Activated effector memory CD4-positive, alpha-beta T cell treated with Interleukin-2 at 50 U/mL for 16 hours (primary cell): ENCODE measurements at places on chromosomes 13 and 19.

DNA sequence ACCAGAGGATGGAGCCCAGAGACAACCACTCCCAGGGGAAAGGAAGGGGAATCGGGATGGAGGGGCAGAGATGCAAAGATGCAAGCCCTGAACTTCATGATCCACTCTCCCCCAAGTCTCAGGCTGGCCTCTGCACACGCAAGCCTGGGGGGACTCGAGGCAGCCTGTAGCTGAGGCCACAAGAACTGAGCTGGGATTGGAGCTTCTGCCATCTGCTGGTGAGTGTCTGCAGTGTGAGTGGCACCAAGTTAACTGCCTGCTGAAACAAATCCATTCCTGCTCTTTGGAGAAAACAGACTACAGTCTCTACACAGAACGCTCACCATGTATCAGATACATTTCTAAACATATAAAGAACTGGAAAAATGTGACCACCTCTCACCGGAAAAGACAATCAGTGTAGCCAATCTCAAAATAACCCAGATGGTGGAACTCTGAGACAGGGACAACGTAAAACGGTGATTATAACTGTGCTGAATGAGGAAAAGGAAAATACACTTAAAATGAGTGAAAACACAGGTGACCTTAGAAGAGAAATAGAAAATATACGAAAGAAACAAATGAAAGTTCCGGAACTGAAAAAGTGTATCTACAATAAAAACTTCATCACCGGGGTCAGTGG is 62.1 kb downstream of the KLF2 start:
- DNase-seq: peak; percentile 47

GRCh38 chr19:13817018-13817614 is 21.9 kb downstream of the ZSWIM4 start:
- no peak for DNase-seq

GRCh38 chr13:50537029-50537428 is 306.5 kb downstream of the DLEU7 start:
- DNase-seq: no peak

DNA sequence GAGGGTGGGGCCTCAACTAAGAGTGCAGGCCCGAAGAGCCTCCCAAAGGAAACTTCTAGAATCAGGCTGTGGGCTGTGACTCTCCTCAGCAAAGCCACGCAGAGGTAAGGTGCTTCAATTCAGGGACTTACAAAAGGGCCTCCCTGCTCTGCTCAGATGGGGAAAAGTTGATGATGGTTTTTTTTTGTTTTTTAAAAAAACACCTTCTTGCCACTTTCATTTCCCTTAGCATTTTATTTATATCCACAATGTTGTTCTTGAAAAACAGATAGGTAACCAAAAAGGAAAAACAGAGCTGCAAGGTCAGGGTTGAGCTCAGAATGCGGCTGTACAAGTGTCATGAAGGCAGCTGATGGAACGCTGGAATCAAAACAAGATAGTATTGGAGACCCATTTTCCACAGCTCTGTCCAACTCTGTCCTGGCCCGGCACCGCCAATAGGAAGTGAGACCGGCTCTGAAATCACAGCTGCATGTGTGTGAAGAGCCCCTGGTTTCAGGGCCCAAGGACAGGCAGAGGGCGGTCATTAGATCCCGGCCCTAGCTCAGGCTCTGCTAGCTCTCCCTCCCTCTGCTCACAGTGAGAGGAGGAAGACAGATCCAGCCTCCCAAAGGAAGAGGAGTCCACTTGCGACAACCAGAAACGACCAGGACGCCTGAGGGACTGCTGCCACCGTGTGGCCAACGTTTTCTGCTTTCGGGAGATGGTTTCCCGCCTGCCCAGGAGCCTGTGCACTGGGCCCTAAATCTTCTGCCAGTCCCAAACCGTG is 58.3 kb downstream of the KLF2 start:
- DNase-seq: peak; percentile 77

GRCh38 chr19:34332027-34332760 is 32.8 kb upstream of the GPI start:
- DNase-seq: no peak

- no peak for DNase-seq
These were observed 28.0 kb downstream of the SH3GL1 start for GRCh38 chr19:4372165-4373012.

GRCh38 chr13:48476686-48477085 is 56.2 kb downstream of the RCBTB2 start:
- DNase-seq: no peak

DNA sequence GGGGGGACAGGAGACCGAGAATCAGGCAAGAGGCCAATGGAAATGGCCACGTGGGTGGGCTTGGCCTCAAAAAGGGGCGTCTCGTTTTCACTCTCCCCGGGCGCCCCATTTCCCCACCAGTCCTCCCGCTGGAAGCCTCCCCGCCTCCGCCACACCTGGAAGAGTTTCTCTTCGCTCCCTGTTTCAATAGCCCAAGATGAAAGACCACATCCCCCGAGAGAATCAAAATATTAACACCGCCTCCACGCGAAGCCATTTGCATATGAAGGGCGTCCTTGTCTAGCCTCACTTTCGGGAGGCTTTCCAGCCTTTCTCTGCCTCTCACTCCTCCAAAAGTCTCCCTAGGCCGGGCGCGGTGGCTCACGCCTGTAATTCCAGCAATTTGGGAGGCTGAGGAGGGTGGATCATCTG is 691 bp upstream of the OLFM2 start:
- no peak for DNase-seq

- no peak for DNase-seq
These were observed 227.4 kb downstream of the DLEU7 start for GRCh38 chr13:50616101-50616500.

GRCh38 chr19:17981611-17982010 is 14.7 kb downstream of the KCNN1 start:
- no peak for DNase-seq

DNA sequence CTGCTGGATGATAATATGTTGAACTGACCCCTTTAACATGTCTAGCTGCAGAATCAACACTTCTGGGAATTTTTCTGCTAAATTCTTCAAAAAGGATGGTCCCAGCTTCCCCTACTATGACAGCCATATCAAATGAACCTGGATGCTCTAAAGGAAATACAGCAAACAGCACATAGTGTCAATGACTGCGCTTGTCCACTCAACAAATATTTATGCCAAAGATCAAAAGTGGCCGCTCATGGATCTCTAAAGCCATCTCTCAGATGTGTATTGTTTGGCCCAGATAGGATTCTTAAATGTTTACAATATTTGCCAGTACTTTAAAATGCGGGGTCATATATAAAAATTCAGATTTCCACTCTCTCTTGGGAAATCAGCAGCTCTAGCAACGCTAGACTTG is 3.3 kb downstream of the TBC1D4 start:
- no peak for DNase-seq

DNA sequence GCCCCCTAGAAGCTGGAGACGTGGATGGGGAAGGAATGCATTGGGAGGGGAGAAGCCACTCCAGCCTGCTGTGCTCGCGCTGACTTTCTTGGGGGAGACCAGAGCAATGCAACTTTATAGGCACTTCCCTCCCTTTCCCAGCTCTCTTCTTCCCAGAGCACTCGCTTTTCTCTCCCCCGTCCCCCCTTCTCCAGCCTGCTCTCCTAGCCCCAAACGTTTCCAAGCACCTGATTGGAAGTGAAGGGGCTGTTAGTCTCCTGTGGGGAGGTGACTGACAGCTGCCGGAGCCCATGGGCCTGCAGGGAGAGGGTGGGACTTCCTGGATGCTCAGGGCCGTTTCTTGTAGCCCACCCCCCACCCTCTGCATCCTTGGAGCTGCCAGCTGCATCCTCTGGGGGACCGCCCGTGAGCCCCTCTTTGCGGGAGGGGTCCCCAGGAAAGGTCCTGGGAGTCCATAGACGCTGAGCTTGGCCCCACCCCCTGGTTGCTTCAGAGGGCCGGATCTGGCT is 2.5 kb downstream of the HDGFL2 start:
- DNase-seq: no peak

DNA sequence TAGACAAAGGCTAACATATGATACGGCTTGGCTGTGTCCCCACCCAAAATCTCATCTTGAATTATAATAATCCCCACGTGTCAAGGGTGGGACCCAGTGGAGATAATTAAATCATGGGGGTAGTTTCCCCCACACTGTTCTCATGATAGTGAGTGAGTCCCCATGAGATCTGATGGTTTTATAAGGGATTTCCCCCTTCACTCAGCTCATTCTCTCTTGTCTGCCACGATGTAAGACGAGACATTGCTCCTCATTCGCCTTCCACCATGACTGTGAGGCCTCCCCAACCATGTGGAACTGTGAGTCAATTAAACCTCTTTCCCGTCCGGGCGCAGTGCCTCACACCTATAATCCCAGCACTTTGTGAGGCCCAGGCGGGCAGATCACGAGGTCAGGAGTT is 143.5 kb downstream of the RXFP2 start:
- DNase-seq: no peak

DNA sequence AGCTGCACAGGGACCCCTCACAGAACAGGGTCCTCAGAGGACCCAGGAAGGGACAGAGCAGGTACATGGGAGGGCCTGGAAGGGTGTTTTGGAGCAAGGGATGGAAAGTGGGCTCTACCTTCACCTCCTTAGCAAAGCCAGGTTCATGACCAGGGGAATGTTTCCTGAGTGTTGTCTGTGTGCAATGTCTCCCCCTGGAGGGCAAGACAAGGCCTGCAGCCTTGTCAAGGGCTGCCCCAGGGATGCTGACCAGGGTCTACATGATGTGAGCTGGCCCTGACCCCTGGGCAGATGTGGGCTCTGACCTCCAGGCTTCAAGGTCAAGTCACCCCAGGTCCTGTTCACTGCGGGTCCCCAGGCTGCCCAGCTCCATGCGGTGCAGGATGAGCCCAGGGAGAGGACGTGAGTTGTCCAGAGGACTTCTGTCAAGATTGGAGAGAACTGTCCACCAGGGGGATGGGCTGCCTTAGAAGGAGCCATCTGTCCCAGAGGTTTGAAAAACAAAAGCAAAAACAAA is 1.0 kb upstream of the CEACAM1 start:
- DNase-seq: peak; percentile 56

GRCh38 chr13:113954046-113954835 is 19.6 kb downstream of the C13orf46 start:
- DNase-seq: no peak

DNA sequence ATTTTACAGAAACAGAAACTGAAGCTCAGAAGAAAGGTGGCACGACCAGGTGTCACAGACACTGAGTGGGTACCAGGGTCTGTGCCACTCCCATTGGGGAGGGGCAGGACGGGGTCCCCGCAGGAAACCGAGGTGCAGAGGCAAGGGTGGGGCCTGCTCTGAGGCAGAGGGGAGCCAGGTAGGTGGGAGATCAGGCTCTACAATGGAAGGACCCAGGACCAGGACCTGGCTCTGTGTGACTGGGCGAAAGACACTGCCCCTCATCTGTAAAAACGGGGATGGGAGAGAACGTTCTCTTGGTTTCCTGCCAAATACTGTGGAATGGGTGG is 2.8 kb downstream of the PTGIR start:
- no peak for DNase-seq

DNA sequence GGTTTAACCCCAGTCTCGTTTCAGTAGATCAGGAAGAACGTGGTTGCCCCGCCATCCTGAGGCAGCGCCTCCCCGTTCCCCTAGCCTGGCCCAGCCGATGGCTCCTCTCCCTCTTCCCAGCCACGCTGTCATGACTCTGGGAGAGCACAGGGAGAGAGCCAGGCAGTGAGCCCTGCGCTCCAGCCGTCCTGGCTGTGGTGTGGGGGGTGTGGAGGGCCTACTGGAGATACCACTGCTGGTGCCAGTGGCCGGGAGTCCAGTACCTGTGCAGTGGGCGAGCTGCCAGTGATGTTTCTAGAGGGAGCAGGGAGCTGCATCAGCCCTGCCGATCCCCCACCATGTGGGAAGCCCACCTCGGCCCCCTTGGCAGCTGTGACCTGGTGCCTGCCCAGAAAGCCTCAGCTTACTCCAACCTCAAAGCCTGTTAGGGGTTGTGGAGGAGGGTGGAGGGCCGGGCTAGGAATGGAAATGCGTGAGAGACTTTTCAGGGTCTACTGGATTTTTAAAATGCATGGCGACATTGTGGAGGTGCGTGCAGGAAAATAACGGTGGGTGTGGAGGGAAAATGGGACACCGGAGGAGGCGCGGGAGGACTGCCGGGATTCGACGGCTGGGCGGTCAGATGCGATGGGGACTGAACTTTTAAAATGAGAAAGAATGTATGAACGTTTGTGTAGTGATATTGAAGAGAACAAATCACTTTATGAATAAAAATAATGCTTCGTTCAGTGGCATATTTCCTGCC is 4.9 kb downstream of the TEX29 start:
- no peak for DNase-seq

- DNase-seq: no peak
These were observed 179.6 kb upstream of the HTR2A start for GRCh38 chr13:47076500-47076899.

DNA sequence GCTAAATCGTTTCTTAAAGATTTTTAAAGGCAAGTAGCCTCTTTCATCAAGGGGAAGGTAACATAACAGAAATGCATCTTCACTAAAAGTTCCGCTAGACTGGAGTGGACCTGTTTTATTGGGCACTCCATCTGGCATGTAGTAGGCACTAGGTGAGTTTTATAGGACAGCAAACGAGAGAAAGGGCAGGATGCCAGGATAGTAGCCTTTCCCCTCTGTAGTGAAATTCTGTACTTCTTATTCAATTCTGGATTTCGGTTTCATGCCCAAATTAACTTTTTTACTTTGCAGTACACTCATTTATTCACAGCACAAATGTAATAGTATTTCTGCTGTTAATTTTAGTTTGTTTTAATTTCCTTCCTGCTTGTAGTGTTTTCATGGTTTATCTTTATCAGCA is 45.2 kb downstream of the GPR180 start:
- no peak for DNase-seq

DNA sequence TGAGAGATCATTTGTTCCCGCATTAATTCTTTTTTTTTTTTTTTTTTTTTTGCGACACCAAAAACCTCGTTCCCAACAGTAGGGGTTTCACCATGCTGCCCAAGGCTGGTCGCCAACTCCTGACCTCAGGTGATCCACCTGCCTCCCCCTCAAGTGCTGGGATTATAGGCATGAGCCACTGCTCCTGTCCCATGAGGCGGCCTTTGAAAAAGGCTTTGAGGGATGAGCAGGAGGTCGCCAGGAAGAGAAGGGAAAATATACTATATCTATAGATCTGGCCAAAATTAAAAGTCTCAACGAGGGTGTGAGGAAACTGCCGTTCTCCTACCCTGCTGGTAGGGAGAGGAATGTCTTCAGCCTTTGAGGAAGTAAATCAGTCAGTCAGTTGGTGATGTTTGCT is 26.2 kb downstream of the ZNF473 start:
- no peak for DNase-seq

DNA sequence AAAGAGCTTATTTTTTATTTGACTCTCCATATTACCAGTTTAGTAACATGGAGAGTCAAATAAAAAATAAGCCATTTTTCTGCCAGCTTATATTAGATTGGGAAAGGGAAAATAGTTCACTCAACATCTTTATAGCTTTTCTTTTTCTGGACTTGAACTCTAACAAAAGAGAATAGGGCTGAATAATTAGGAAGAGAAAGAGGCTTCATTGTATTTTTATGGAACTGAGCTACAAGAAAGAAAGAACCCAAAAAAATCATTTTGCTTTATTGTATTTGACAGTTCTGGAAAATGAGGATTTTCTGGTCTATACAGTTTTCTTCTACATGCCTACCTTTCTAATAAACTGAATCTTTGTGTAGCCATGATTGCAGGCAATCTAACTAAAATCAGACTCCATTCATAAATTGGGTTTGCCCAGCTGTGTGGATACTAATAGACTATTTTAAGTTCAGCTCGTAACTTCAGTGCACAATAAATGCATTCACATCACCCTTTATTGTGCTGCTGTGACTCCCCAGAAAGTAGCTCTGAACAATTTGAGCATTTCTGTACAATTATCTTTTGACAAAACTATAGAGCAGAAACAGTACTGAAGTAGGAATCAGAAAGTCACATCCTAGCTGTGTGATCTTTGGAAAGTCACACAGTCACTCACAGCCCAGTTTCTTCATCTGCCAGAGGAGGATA is 115.3 kb downstream of the STOML3 start:
- DNase-seq: no peak

GRCh38 chr13:48710160-48710559 is 56.4 kb downstream of the CYSLTR2 start:
- DNase-seq: no peak
